ENCODE measurements at places on chromosomes 5 and 9.

DNA sequence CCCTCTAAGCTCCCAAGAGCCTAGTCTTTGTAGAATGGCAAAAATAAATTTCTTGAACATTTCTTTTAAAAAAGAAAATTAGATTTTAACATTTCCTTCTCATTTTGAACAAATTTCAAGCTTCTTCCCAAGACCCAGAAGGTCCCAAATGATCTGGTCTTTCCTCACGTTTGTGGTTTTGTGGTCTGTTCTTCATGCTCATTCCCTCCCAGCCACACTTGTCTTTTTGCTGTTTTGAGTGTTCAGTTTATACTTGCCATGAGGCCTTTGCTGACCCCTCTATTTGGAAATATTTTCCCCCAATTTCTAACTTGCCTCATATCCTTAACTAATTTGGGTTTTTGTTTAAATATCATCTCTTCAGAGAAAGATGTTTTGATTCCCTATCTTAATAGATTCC is 133.4 kb upstream of the PAPPA start:
- DNase-seq, result no peak

DNA sequence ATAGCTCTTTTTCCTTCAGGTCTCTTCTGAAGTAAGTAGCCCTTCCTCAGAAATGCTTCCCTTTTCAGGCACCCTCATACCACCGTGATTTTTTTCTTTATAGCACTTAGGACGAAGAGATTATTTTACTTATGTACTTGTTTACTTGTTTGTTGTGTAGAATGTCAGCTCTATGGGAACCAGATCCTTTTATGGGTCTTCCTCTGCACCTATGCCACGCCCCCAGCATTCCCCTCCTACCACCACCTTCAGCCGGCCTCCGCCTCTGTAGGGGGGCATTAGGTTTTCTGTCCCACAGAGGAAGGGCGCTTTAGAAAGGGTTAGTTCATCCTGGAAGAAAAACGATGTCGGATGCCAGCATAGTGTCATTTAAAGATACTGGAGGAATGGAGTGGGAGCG is 1.8 kb downstream of the CDKN2B-AS1 start:
- no peak for DNase-seq

GRCh38 chr9:91945277-91946085 is 4.5 kb downstream of the ROR2 start:
- no peak for DNase-seq

DNA sequence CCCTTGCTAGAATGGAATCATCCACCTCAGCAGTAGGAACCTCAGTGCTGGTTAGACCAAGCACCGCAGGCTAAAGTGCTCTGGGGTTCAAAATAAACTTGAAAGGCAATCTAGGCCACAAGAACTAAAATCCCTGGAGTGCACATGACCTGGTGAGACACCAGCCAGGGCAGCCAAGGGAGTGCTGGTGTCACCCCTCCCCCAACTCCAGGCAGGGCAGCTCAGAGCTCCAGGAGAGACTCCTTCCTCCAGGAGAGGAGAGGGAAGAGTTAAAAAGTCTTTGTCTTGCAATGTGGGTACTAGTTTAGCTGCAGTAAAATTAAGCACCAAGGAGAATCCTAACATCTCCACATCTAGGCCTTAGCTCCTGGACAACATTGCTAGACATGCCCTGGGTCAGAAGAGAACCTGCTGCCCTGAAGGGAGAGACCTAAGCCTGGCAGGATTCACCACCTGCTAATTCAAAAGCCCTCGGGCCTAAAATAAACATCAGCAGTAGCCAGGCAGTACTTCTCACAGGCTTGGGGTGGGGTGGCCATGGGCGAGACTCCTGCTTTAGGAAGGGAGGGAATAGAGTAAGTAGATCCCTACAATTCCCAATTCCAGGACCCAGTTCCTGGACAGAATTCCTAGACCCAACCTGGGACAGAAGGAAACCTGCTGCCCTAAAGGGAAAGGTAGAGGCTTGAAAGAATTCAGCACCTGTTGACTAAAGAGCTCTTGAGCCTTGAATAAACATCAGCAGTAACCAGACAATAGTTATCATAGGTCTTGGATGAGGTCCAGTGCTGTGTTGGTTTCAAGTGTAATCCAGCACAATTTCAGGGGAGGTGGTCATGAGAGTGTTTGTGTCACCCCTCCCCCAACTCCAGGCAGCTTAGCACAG is 25.8 kb downstream of the UGT3A2 start:
- no peak for DNase-seq

- DNase-seq, result no peak
Measured at GRCh38 chr5:178216088-178216534, 11.8 kb downstream of the HNRNPAB start.

- no peak for DNase-seq
Measured at GRCh38 chr5:163772241-163772640, 266.8 kb downstream of the MAT2B start.
